ENCODE measurements at places on chromosomes 4 and X. TPM values are rescaled to one million over a fixed set of nuclear protein-coding genes. Genes with fewer than 3 reads are reported as not detected.

GRCh38 chrX:96979766-96980165 lies 96.1 kb downstream of the RPA4 start:
- H3K4me3 ChIP-seq, result no peak overlapping the region
- no peaks in the 10 kb centered on the region for H3K4me1 ChIP-seq
- H3K36me3 ChIP-seq, result no peaks in the 10 kb centered on the region

DNA sequence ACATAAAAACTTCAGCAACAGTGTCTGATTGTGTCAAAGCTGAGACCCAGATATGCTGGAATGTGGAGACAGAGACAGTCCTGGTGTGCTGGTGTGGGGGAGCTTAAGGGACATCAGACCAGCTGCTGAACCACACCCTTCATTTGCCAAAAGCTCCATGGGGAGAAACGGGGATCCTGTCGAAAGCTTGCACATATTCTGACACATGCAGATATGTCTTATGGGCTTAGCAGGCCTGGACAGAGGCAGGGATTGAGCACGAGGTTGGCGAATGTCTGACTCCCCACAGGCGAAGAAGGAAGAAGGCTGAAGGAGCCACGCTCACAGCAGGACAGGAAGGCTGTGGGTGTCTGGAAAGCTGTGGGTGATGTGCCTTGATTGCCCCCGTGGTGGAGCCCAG lies 72.1 kb upstream of the ACSL1 start:
- H3K4me1 ChIP-seq, result no peaks in the 10 kb centered on the region
- no peak for DNase-seq
- no peak overlapping the region for H3K4me3 ChIP-seq
- H3K27me3 ChIP-seq, result no peaks in the 10 kb centered on the region
- no peaks in the 10 kb centered on the region for H3K36me3 ChIP-seq

Gene TAF9B
- 28.3 TPM for total RNA-seq

GRCh38 chrX:18890724-18891547 lies 93.0 kb downstream of the PHKA2 start:
- peaks cover 1% of the 10 kb centered on the region for H3K4me1 ChIP-seq
- no peak for DNase-seq
- H3K27me3 ChIP-seq, result no peaks in the 10 kb centered on the region

GRCh38 chrX:70664726-70665125 lies 220.1 kb downstream of the DLG3 start:
- no peak overlapping the region for H3K4me3 ChIP-seq
- H3K4me1 ChIP-seq, result no peaks in the 10 kb centered on the region
- no peaks in the 10 kb centered on the region for H3K36me3 ChIP-seq
- DNase-seq, result no peak

DNA sequence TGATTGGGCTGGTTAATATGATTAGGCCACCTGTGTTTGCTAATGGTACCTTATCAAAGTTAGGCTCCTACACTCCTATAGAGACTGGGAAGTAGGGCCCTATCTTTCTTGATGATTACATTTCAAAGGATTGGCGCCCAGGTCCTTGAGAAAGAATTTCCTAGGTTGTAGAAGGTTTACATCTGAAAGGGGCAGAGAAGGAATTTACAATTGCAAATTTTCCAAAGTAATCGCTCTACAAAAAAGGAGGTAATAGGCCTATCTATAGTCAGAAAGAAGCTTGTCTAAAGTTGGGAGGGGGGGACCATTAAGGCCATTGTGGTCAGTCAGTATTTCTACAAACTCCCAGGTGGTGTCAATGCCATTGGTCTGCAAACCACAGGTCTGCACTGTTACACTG lies 638.4 kb downstream of the IL1RAPL1 start:
- H3K27ac ChIP-seq, result no peak overlapping the region
- no peak for DNase-seq
- H3K27me3 ChIP-seq, result no peaks in the 10 kb centered on the region
- no peaks in the 10 kb centered on the region for H3K36me3 ChIP-seq

- DNase-seq, result no peak
- no peaks in the 10 kb centered on the region for H3K4me1 ChIP-seq
- no peak overlapping the region for H3K27ac ChIP-seq
- H3K27me3 ChIP-seq, result no peaks in the 10 kb centered on the region
- H3K36me3 ChIP-seq, result no peaks in the 10 kb centered on the region
Measured at GRCh38 chrX:27597508-27597907, 7.4 kb downstream of the DCAF8L2 start.

- no peaks in the 10 kb centered on the region for H3K36me3 ChIP-seq
- no peak overlapping the region for H3K4me3 ChIP-seq
- DNase-seq, result no peak
- no peak overlapping the region for H3K27ac ChIP-seq
Measured at GRCh38 chr4:80409809-80410208, 74.3 kb downstream of the CFAP299 start.

DNA sequence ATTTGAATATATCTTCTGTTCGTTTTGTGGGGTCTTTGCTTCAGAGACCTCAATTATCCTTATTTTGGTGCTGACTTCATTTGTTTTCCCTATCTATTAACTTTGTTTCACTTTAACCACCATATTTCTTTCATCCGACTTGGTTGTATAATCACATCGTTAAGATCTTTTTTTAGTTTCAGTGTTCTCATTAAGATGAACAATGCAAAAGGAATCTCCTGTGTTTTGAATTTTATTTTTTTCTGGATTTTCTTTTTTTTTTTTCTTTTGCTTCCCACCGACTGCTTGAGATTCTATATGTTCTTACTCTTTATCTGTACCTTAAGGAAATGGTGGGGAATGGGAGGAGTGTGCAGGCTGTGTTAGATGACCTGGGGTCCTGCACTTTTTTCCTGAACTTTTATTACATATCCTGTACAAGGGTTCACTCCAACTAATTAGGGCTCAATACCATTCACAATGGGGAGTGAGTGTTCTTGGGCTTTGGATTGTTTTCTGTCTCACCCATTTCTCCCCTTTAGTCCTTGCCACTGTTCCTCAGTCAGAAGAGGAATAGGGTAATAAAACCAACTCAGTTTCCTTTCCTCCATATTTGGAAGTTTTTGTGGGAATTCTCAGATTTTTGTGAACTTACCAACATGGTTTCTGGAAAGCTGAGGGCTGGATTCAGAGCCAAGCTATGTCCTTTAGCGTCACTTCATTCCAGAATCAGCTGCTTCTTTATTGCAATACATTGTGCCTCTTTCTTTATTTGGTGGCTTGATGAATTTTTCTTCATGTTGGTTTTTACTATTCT lies 43.2 kb upstream of the BMPR1B start:
- no peaks in the 10 kb centered on the region for H3K27me3 ChIP-seq
- no peak for DNase-seq
- H3K36me3 ChIP-seq, result no peaks in the 10 kb centered on the region
- H3K27ac ChIP-seq, result no peak overlapping the region
- no peak overlapping the region for H3K4me3 ChIP-seq

Measured in CD4-positive, alpha-beta memory T cell (primary cell).